Stimulated activated CD4-positive, alpha-beta T cell treated with anti-CD3 and anti-CD28 coated beads, Interleukin-1b, Interleukin-23, amount 100 ng/mL, for 1 hour (primary cell): ENCODE measurements at places on chromosomes 2 and 18.

- DNase-seq, result no peak
Measured at GRCh38 chr18:34932363-34932762, 108.8 kb upstream of the MAPRE2 start.

GRCh38 chr2:203003716-203004115 lies 11.0 kb upstream of the NBEAL1 start:
- DNase-seq, result no peak

GRCh38 chr2:167607211-167607610 lies 640.2 kb downstream of the STK39 start:
- DNase-seq, result no peak

GRCh38 chr2:241638940-241639339 lies 1.4 kb downstream of the ATG4B start:
- no peak for DNase-seq

GRCh38 chr18:43081396-43081795 lies 34.1 kb downstream of the RIT2 start:
- no peak for DNase-seq

DNA sequence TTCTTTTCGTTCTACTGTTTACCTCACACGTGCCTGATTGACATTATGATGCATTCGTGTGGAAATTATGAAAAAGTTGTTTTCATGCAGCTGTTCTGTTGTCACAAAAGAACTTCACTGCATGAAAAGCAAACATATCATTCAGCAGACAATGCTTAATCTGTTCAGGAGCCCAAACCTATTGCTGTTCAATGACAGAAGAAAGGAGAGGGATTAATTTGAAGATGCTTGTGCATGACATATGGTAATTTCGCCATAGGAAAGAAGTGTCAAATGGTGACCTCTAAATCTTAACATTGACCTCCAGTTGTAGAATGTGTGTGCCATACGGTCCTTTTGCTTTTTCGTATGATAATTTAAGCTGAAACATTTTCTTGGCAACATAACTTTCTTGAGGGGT lies 124.5 kb downstream of the WDR7 start:
- no peak for DNase-seq

DNA sequence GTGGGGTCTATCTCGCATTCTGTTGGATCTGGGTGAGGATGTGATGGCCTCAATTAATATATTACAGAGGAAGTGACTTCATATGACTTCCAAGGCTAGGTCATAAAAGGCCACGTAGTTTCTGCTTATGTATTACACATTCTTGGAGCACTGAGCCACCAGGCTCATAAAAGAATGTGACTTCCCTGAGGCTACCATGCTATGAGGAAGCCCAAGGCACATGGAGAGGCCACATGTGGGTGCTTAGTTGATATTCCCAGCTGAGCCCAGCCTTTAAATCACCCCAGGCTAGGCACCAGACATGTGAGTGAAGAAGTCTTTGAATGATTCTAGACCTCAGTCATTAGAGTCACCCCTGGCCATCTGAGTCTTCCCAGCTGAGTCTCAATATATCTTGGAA lies 13.3 kb upstream of the REEP1 start:
- DNase-seq, result no peak

- DNase-seq, result no peak
Measured at GRCh38 chr2:204019572-204020501, 83.3 kb downstream of the ICOS start.

DNA sequence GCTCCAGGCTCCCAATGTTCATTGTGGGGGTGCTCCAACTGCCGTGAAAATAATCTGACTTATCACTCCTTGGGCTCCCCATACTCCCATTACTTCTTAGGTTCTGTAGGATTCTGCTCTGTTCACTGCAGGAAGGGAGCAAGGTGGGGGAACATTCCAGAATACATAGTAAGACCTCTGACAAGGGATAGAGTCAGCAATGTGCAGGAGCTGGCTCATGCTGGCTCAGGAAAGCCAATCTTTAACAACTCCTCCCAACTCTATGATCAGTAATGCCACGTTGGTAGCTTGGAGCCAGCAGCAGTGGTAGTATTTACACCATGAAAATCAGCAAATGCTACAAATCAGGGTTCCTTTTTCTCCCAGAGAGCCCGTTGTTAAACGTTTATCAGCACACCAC lies 44.4 kb downstream of the FECH start:
- DNase-seq, result no peak

DNA sequence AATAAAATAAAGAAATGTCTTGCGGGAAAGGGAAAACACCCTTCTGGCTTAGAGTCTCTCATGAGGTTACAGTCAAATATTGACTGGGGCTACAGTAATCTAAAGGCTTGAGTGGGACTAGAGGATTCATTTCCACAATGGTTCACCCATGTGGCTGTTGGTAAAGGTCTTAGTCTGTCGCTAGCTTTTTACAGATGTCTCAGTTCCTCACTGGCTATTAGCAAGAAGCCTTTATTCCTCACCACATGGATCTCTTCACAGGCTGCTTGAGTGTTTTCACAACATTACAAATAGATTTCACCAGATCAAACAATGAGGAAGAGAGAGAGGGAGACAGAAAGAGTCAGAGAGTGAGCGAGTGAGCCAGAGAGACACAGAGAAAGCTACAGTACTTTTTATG lies 8.3 kb upstream of the ZC3H15 start:
- no peak for DNase-seq

GRCh38 chr2:238006510-238006909 lies 39.7 kb downstream of the UBE2F start:
- DNase-seq, result no peak

- DNase-seq, result no peak
Measured at GRCh38 chr2:64615844-64616536, 37.7 kb downstream of the SERTAD2 start.

GRCh38 chr2:145119225-145119624 lies 599.3 kb upstream of the ZEB2 start:
- no peak for DNase-seq

DNA sequence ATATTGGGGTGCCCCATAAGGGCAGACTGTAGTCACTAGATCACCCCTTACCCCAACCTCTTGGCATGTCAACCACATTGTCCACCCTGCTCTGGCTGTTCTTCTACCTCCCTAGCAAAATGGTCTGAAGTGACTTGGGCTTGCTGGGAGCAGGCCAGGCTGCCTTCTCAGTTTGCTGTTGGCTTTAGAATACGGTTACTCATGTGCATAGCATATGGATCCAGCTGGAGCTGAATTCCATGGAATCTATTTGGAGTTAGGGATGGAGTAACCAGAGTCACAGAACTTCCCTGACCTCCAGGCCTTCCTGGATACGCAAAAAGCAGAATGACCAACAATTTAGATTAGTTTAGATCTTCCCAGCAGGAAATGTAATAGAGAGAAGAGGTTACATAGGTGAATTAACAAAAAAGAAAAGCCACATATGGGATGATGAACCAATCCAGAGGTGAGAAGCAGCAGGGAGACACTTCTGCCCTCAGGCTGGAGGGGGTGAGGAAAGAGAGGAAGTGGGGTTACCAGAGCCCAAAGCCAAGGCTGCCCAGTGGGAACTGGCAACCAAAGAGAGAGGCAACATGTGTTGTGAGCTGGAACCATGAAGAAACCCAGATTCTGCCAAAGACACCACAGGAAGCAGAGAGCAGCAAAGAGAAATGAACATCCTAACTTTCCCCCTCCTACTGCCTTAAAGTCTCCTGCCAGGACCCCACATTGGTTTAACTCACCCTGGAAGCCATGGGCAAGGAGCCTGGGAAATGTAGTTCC lies 26.1 kb downstream of the PKDCC start:
- DNase-seq, result no peak

DNA sequence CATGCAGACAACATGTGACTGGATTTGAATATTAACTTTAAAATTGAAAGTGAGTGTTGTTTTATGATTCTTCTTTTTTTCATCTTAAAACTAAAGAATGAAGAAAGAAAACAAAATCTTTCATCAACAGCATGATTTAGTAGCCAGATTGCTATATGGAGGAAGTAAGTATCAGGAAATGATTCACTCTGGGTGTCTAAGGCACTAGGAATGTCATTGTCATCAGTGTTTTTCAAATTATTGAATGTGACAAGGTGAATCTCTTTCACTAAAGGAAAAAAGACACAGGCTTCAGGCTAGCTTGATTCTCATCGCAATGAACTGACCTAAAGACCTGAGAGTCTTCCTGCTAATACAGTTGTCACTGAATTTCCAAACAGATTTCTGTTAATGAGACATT lies 430.1 kb downstream of the FBXO15 start:
- no peak for DNase-seq

- no peak for DNase-seq
Measured at GRCh38 chr18:43992741-43993140, 687.9 kb upstream of the SETBP1 start.

- no peak for DNase-seq
Measured at GRCh38 chr2:145692971-145693478, 1173.1 kb upstream of the ZEB2 start.

GRCh38 chr18:49569724-49570123 lies 7.9 kb downstream of the LIPG start:
- no peak for DNase-seq

DNA sequence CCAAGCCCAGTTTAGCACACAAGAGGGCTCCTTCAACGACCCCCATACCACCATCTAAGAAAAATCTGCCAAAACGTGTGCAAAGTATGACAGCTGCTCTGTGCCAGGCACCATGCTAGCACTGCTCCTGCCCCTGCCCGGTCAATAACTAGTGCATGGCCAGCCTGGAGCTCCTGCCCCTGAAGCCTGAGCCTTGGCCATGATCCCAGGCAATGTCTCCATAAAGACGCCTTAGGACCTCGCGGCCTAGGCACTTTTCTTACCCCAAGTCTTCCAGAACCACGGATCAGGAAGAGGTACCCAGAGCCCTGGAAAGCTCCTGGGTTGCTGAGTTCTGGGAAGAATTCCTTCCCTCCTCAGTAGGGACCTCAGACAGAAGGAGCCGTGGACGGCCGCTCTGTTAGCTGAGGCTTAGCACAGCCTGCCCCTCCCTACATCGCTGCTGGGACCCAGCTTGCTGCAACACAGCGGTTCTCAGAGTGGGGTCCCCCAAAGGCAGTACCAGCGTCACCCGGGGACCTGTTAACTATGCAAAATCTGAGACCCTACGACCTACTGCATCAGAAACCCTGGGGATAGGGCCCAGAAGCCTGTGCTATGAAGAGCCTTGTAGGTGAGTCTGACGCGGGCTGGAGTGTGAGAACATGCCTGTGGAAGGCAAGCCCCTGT lies 117.8 kb upstream of the TWIST2 start:
- no peak for DNase-seq

DNA sequence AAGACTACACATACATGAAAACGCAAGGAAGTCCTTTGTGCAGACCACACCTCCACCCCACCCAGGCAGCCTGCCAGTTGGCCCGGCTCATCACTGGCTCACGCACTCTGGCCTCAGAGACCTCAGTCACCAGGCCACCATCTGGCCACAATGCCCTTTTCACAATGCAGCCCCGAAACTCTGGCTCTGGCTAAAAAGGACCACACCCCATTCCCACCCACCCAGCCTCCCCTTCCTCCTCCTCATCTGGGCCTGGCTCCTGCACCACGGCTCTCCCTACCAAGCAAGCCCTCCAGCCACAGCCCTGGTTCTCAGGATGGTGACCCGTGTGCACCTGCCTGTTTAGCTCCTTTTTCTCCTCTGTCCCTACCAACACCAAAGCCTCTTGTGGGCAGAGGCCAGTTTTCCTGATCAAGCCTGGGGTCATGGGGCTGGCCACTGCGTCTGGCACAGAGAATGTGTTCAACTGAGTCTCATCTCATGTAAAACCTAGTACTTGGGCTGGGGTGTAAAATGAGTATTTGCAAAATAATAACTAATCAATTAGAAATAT lies 7.4 kb downstream of the HDAC4 start:
- DNase-seq, result no peak

DNA sequence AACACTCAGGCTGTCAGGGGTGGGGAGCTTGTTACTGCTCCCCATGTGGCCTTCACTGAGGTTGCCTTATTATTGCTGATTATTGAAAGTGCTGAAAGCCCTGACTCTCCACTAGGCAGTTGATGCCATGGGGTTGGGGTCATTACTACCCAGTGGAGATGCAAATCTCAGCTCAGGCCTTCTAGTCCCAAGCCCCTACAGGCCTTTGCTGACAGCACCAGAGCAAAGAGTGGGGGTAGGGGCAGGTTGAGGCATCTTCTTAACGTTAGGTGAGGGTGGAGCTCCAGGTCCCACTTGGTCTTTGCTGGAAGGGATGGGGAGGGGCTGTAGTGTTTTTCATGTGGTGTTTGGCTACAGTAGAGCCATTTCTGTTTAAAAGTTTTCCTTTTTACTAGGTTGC lies 104.5 kb downstream of the UXS1 start:
- DNase-seq, result no peak

GRCh38 chr2:239398521-239398921 lies 2.3 kb downstream of the HDAC4 start:
- DNase-seq, result no peak

DNA sequence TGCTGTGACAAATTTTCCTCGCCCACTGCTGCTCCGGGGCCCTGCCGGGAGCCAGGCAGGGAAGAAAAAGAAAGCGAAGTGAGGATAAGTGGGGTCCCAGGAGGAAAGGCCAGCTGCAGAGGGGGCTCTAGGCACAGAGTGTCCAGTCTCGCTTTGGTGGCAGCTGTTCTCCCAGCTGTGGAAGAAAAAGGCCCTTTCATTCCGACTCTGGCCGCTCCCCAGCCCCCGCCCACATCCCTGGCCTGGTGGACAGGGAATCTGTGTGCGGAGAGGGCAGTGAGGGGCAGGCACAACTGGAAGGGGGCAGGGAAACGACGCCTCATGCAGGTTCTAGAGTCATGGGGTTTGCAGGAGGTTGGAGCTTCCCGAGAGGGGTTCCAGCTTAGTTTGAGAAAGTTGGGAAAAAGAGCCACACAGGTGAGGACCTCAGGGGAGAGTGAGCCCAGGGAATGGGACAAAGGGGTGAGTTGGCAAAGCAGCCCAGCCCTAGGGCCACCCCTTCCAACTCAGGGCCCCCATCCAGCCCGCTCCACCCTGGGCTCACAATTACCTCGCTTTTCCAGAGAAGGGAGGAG lies 1.8 kb downstream of the RTKN start:
- DNase-seq, result no peak

GRCh38 chr2:170024721-170025120 lies 153.2 kb upstream of the MYO3B start:
- DNase-seq, result no peak

DNA sequence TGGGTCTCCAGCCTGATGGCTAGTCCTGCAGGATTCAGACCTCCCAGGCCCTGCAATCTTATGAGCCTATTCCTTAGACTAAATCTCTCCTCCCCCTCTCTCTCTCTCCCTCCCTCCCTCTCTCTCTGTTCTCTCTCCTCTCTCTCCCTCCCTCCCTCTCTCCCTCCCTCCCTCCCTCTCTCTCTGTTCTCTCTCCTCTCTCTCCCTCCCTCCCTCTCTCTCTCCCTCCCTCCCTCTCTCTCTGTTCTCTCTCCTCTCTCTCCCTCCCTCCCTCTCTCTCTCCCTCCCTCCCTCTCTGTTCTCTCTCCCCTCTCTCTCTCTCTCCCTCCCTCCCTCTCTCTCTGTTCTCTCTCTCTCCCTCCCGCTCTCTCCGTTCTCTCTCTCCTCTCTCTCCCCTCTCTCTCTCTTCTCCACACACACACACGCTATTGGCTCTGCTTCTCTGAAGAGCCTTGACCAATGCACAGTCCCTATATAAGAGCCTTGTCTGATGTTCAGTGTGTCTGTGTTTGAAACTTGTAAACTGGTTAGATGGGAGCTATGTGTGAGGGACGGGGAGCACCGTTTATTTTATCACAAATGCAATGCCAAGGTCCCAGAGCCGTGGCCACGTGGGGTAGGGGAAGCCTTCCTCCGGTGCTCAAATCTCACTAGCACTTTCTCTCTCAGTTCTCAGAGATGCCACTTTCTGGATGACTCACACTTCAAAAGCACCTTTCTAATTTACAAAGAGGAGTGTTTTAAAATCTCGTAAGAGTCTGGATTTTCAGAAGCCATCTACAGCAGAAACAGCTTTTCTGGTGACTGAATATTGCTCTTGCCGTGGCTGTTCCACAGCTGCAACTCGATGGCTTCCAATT lies 9.4 kb upstream of the PRLH start:
- peak; percentile 21 for DNase-seq
